ENCODE measurements at places on chromosomes 5 and 9.
A peak's percentile ranks its signal among the peaks of the same experiment; 100 is the strongest.

- peak; percentile 16 for DNase-seq
Measured at GRCh38 chr9:136621734-136622093, 41.0 kb upstream of the EGFL7 start.

DNA sequence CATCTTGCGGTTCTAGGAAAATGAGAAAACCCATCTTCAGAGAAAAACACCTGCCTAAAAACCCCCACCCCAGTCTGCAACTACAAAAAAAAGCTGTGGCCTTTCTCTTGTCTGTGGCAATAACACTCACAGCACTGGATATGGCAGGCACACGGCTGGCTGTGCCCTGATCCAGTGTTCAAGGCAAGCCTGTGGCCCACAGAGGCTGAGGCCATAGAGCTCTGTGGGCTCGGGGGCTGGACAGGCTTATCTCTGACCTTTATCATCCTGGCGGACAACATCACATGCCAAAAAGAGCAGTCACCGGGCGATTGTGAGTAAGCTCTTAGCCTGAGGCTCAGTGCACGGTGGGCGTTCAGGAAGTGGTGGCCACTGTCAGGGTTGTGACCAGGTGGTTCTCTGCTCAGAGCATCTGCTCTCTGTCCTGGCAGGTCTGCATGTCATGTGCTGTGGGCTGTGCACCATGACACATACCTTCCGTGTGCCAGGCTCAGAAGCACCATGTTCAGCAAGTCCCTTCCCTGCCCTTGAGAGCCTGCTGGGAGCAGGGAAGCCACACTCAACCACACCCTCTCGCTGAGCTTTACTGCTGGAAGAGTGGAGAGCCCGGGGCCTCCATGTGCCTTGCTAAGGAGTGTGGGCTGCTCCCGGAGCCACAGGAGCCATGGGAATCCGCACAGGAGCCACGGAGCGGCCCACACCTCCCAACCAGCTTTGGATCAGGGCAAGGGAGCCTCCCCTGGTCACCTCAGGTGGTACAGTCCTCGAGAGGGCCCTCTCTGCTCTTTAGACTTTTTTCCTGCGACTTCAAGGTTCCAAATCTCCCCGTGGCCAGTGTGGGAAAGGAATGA, 34.6 kb upstream of the WDR38 start:
- no peak for DNase-seq

- no peak for DNase-seq
Measured at GRCh38 chr5:115558388-115558956, 13.9 kb upstream of the FEM1C start.

DNA sequence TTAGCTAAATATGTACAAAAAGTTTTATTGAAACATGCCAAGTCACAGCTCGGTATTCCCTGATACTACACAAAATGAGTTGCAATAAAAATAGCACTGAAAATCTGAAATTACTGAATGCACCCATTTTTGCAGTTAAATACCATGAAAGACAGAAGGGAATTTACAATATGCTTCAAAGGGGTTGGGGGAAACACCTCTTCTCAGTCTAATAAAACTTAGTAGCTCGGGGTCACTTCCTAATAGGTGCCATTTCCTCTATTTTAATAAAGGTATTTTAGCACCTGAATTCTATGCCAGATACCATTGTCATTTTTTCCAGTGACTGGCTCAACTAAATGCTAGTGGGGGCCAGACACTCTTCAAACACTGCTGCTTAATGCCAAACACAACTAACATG, 204.1 kb upstream of the MEF2C start:
- no peak for DNase-seq

- no peak for DNase-seq
Measured at GRCh38 chr5:132751444-132751843, 4.2 kb downstream of the CCNI2 start.

DNA sequence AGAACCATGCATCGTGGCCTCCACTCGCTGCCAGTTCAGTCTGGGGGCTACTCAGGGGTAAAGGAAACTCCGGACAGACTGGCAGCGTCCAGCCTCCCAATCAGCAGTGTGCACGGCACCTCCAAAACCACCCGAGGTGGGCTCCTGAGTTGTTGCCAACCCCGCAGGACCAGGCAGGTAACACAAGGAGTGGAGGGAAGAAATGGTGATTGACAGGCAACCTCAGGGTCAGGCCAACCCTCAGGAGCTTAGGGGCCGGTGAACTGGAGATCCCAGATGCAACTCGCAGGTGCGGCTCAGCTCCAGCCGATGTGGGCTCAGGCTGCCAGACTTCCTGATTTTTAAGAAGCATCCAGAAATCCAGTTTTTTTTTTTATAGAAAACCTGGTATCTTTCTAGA, 37.3 kb upstream of the AKNA start:
- DNase-seq = no peak

Measured in femur (tissue), 1 donor.